Right atrium auricular region (tissue), 2 donors: ENCODE measurements at places on chromosomes 2 and 18.
A peak's percentile ranks its signal among the peaks of the same experiment; 100 is the strongest.

GRCh38 chr2:41865263-41865662 lies 182.6 kb upstream of the PKDCC start:
- no peaks in the 10 kb centered on the region for H3K36me3 ChIP-seq
- DNase-seq = no peak
- H3K4me3 ChIP-seq = no peak overlapping the region
- no peaks in the 10 kb centered on the region for H3K4me1 ChIP-seq
- H3K27me3 ChIP-seq = no peaks in the 10 kb centered on the region
- no peak overlapping the region for H3K27ac ChIP-seq

- H3K4me3 ChIP-seq = no peak overlapping the region
- DNase-seq = no peak
- no peaks in the 10 kb centered on the region for H3K27me3 ChIP-seq
- H3K4me1 ChIP-seq = peaks cover 47% of the 10 kb centered on the region
- no peaks in the 10 kb centered on the region for H3K36me3 ChIP-seq
These were observed 104.2 kb downstream of the CRIM1 start for GRCh38 chr2:36459725-36460137.

DNA sequence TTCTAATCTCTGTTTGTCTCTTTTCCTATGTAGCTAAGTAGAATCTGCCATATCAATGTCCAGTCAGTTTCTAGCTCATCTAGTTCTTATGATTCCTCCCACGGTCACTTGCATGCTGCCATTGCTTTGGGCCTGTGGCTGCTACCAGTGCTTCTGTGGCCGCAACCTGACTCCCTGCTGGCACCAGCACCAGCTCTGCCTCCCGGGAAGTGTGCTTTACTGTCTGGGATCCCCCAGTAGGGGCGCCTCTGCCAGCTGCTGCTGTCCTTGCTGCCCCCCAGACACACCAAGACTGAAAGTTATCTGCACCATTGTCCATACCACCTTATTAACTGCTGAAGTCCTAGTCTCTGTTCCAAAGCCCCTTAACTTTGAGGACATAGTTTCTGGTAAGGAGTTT lies 56.3 kb downstream of the RAPGEF4 start:
- no peak overlapping the region for H3K4me3 ChIP-seq
- no peaks in the 10 kb centered on the region for H3K27me3 ChIP-seq
- H3K36me3 ChIP-seq = no peaks in the 10 kb centered on the region
- no peak for DNase-seq
- H3K4me1 ChIP-seq = no peaks in the 10 kb centered on the region

DNA sequence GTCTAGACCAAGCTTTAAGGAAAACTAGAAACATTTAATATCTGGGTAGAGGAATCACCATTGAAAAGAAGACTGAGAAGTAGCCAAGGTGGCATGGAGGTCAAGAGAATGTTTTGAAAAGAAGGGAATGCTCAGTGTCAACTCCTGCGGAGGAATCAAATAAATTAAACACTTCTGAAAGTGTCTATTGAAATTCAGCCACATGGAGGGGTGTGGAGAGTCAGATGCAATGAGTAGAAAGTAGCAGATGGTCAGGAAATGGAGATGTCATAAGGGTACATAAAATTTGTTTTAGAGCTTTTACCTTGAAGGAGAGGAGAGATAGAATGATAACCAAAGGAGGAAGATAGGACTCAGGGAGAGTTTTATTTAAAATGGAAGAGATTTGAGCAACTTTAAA lies 35.1 kb downstream of the NLRC4 start:
- H3K27ac ChIP-seq = no peak overlapping the region
- peaks cover 10% of the 10 kb centered on the region for H3K36me3 ChIP-seq
- H3K4me1 ChIP-seq = no peaks in the 10 kb centered on the region
- no peaks in the 10 kb centered on the region for H3K27me3 ChIP-seq
- no peak for DNase-seq
- no peak overlapping the region for H3K4me3 ChIP-seq

DNA sequence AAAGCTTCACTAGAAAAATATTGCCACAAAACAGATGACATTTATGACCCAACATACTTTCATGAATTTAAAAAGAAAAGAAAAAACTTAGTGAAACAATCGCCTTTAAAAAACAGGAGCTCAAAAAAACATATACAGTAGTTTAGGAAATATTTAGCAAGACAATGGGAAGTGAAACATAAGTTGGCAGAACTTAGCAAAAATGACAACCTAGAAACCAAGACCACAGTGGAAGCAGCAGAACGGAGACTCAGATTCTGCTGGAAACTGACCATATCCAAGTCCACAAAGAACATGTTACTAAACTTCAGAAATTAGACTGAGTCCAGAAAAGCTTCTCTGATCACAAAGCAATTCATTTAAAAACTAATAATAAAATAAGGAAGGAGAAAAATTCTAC lies 41.8 kb upstream of the CTAGE1 start:
- no peaks in the 10 kb centered on the region for H3K36me3 ChIP-seq
- H3K27ac ChIP-seq = no peak overlapping the region
- no peak for DNase-seq
- H3K27me3 ChIP-seq = no peaks in the 10 kb centered on the region
- no peak overlapping the region for H3K4me3 ChIP-seq

GRCh38 chr18:51479736-51480135 lies 282.3 kb upstream of the MEX3C start:
- no peak overlapping the region for H3K4me3 ChIP-seq
- H3K36me3 ChIP-seq = no peaks in the 10 kb centered on the region
- DNase-seq = no peak
- H3K4me1 ChIP-seq = no peaks in the 10 kb centered on the region
- H3K27me3 ChIP-seq = no peaks in the 10 kb centered on the region

DNA sequence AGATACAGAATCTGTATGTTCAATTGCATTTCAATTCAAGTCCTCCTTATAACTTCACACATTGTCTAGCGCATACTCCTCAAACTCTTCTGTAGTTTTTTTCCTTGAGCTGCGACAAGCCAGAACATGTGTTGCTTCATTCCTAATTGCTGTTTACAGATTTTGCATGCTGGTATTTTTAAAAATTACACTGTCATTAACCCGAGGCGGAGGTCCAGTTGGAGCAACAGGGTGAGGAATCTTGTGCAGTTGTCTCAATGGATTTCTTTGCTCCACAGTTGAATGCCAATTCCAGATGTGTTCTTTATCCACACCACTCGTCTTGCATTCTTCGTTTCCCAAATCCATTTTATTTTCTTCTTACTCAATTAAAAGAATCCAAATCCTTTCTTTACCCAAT lies 16.4 kb upstream of the SERPINB13 start:
- H3K27me3 ChIP-seq = no peaks in the 10 kb centered on the region
- H3K4me3 ChIP-seq = no peak overlapping the region
- no peak overlapping the region for H3K27ac ChIP-seq
- no peak for DNase-seq

GRCh38 chr2:200475795-200476194 lies 34.1 kb downstream of the KCTD18 start:
- no peak overlapping the region for H3K27ac ChIP-seq
- H3K36me3 ChIP-seq = peaks cover 60% of the 10 kb centered on the region
- no peaks in the 10 kb centered on the region for H3K4me1 ChIP-seq
- DNase-seq = no peak

DNA sequence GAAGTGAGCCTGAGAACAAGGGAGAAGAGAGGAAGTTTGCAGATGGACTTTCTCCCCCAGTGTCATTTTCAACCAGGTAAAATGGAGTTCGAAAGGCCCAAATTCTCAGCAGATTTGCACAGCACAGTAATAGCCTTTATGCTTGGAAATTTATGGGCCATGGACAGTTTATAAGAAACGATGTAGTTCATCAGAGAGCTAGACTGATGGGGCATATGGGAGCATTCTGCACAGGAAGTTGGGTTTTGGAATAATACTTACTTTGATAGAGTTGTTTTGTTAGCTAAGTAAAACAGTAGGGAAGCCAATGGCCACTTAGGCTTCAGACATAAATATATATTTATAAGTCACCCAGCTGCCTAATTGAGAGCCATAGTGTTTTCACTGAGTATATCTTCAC lies 169.4 kb downstream of the MEIS1 start:
- no peak overlapping the region for H3K27ac ChIP-seq
- H3K36me3 ChIP-seq = no peaks in the 10 kb centered on the region
- H3K4me3 ChIP-seq = no peak overlapping the region
- H3K27me3 ChIP-seq = no peaks in the 10 kb centered on the region

DNA sequence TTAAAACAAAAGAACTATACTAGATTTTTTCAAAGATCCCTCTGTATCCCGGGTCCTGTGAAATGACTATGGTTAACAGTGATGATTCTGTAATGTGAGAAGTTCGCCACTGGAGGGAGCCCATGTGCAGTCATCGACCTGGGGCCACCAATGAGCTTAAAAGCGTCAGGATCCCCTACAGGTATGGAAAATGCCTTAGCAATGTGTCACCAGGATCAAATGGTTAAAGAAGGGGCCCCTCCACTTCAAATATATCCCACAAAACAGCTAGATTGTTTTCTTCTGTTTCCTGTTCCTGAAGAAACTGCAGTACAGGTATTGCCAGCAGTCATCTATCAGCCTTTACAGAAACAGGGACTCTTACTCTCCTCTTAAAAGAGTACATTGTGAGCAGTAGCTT lies 15.3 kb downstream of the CHRNA1 start:
- no peak overlapping the region for H3K27ac ChIP-seq
- H3K4me3 ChIP-seq = no peak overlapping the region
- H3K36me3 ChIP-seq = no peaks in the 10 kb centered on the region
- no peaks in the 10 kb centered on the region for H3K27me3 ChIP-seq
- DNase-seq = no peak

GRCh38 chr2:100954044-100954420 lies 48.1 kb upstream of the RPL31 start:
- H3K4me1 ChIP-seq = no peaks in the 10 kb centered on the region
- DNase-seq = no peak
- H3K27me3 ChIP-seq = no peaks in the 10 kb centered on the region
- H3K36me3 ChIP-seq = peaks cover 24% of the 10 kb centered on the region
- H3K27ac ChIP-seq = no peak overlapping the region

- no peak overlapping the region for H3K4me3 ChIP-seq
- no peaks in the 10 kb centered on the region for H3K27me3 ChIP-seq
- H3K36me3 ChIP-seq = no peaks in the 10 kb centered on the region
- no peak for DNase-seq
- H3K4me1 ChIP-seq = no peaks in the 10 kb centered on the region
- H3K27ac ChIP-seq = no peak overlapping the region
These were observed 403.9 kb upstream of the FANCL start for GRCh38 chr2:58645017-58645416.

DNA sequence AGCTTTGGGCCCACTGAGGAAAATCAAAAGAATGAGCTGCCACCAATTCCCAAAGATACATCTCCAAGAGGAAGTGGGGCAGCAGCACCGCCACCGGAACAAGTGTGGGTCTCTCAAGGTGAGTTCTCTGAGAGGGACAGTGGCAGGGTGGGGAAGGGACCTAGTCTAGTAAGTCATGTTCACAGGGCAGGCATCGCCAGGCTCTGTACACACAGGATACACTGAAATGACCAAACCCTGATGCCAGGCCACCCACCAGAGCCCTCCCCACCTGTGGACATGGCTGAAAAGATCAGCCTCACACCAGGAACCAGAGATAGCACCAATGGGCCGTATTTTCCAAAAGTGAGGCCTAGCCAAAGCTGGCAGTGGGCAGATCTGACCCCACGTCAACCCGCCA lies 108.2 kb upstream of the SMAD2 start:
- H3K27me3 ChIP-seq = no peaks in the 10 kb centered on the region
- no peak overlapping the region for H3K27ac ChIP-seq
- H3K4me3 ChIP-seq = no peak overlapping the region
- H3K36me3 ChIP-seq = no peaks in the 10 kb centered on the region
- no peaks in the 10 kb centered on the region for H3K4me1 ChIP-seq

DNA sequence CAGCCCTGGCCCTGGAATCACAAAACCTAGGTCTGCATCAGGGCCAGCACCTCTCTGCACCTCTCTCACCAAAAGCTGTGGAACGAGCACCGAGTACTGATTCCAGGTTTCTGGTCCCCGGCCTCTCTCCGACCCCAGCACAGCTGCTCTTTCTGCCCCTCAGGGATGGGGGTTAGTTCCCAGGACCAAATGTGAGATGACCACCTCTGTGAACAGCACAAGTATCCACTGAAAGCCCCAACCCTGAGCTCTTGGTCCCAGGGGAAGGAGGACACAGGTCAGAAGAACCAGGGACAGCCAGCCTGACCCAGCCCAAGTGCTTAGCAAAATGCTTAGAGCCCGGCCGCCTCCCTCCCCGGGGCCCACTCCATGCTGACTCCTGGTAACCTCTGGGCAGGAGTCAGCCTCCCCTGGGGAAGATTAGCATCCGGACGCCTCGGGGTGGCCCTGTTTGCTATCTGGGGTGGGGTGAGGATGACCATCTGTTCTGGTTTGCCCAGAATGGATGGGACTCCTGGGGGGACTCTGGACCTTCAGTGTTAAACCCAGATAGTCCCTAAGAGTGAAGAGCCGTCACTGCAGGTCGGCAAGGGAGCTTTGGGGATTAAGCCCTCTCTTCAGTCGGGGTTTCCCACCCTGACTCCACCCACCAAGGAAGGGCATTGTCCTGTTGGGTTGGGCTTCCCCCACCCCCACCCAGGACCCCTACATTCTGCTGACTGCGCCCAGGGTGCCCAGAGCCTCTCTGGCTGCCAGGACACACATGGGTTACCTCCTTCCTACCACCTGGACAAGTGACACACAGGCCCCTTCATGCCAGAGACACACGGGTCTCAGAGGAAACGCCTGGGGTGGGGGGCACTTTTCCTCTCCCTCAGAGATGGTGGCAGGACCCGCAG lies 9.4 kb upstream of the GPR55 start:
- H3K4me1 ChIP-seq = no peaks in the 10 kb centered on the region
- H3K4me3 ChIP-seq = no peak overlapping the region
- H3K27ac ChIP-seq = no peak overlapping the region
- DNase-seq = peak; percentile 46

- no peaks in the 10 kb centered on the region for H3K36me3 ChIP-seq
- H3K27ac ChIP-seq = no peak overlapping the region
- no peaks in the 10 kb centered on the region for H3K4me1 ChIP-seq
- no peaks in the 10 kb centered on the region for H3K27me3 ChIP-seq
- no peak overlapping the region for H3K4me3 ChIP-seq
- peak; percentile 44 for DNase-seq
These were observed 45.1 kb upstream of the MAL start for GRCh38 chr2:94980406-94980805.

- no peak for DNase-seq
- H3K27me3 ChIP-seq = no peaks in the 10 kb centered on the region
- H3K4me1 ChIP-seq = no peaks in the 10 kb centered on the region
- H3K36me3 ChIP-seq = no peaks in the 10 kb centered on the region
- no peak overlapping the region for H3K4me3 ChIP-seq
These were observed 39.5 kb upstream of the SLC14A1 start for GRCh38 chr18:45684341-45685115.

DNA sequence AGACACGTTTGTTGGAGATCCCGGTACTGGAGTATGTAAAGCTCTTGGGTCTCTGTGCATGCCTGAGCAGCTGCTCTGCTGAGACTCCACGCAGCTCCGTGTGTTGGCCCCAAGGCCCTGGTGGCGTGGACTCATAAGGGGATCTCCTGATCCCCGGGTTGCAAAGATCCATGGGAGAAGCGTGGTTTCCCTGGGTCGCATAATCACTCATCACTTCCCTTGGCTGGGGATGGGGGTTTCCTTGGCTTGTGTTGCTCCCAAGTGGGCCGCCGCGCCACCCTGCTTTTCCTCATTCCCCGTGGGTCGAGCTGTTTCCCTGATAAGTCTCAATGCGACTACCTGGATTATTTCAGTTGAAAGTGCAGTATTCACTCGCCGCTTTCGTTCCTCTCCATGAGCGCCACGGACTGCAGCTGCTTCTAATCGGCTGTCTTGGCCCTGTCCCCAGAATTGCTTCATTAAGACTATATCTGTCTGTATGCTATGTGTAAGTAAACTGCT lies 76.0 kb downstream of the EPC2 start:
- no peak overlapping the region for H3K27ac ChIP-seq
- no peaks in the 10 kb centered on the region for H3K36me3 ChIP-seq
- H3K27me3 ChIP-seq = no peaks in the 10 kb centered on the region
- no peak overlapping the region for H3K4me3 ChIP-seq
- peaks cover 20% of the 10 kb centered on the region for H3K4me1 ChIP-seq
- DNase-seq = no peak
